Astrocyte of the hippocampus (primary cell): ENCODE measurements at places on chromosomes 2 and 18.
A peak's percentile ranks its signal among the peaks of the same experiment; 100 is the strongest.

DNA sequence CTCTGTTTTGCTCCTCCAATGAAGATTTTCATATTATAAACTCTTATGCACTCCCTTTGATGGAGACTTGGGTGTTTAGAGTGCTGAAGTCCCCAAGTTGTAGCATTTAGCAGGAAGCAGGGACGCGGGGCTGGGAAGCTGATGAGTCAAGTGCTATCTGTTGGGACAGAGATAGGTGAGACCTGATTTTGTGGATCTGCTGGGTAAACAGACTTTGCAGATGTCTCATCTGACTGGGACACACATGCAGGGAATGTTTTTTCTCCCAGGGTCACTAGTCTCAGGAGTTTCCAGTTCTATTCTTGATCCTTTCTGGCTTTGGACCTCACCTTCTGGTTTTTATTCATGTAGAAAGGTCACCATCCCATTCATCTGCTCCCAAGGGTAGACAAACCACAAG, 79.7 kb upstream of the ACAA2 start:
- no peak for DNase-seq

DNA sequence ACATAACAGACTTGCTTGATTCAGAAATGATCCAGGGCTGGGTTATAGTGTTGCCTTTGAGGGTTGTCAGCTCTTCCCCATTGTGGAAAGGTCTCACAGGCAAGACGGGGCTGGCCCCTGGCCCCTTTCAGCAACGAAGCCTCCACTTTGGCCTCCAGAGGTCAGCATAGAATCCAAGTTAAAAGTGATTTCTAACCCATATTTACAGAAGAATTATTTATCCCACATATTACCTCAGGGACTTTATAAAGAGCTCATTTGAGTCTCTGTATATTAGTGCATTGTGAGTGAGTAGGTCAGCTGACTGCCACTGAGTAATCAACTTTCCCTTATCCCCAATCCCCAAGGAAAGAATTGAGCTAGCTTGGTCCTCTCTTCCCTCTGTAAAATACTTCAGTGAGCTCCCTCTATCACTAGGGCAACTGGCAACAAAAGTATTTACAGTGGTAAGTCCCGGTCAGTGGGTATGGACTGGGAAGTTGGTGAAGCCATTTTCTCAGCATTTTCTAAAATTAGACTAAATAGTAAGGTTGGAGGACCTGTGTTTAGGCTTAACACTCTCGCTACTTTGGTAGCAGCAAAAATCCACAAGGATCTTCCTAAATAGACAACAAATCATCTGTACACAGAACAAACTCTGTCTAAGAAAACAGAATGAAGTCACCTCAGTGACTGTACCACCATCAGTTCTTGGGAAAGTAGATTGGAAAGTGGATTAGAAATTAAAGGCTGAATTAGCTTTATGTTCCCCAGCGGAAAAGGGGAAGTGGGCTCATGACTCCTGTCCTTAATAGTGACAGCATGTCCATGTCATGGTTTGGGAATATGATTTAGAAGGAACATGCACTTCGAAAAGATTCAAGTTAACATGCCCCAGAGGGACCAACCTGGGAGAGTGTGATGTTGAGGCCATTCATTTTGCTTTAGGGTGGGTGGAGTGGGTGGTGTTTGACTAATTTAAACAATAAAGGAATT, 171.0 kb upstream of the SIX3 start:
- no peak for DNase-seq

DNA sequence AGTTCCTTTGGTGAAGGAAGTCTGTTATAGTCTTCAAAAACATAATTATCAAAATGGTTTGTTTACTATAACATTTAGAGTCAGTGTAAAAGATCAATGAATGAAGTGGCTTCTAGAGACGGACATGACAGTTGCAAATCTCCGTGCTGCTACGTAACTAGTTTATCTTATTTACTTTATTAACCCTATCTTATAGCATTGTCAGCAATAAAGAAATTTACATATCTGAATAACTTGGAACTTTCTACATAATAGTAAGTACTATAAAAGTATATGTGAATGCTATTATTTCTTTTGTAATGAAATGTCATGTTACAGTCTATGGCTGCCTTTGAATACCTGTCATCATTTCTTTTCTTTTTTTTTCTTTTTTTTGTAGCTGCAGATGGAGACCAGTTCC, 246.8 kb downstream of the PTH2R start:
- DNase-seq, result no peak

DNA sequence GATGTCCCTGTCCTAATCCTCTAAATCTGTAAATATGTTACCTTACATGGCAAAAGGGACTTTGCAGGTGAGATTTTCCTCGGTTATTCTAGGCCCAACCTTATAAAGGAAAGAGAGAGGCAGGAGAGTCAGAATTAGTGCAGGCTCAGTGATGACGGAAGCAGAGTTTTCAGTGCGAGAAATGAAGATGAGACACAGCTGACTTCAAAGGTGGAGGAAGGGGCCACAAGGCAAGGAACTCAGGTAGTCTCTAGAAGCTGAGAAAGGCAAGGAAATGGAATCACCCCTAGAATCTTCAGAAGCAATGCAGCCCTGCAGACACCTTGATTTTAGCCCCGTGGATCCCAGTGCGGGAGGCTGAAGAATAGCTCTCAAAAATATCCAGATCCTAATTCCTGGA, 7.2 kb upstream of the LCLAT1 start:
- no peak for DNase-seq

DNA sequence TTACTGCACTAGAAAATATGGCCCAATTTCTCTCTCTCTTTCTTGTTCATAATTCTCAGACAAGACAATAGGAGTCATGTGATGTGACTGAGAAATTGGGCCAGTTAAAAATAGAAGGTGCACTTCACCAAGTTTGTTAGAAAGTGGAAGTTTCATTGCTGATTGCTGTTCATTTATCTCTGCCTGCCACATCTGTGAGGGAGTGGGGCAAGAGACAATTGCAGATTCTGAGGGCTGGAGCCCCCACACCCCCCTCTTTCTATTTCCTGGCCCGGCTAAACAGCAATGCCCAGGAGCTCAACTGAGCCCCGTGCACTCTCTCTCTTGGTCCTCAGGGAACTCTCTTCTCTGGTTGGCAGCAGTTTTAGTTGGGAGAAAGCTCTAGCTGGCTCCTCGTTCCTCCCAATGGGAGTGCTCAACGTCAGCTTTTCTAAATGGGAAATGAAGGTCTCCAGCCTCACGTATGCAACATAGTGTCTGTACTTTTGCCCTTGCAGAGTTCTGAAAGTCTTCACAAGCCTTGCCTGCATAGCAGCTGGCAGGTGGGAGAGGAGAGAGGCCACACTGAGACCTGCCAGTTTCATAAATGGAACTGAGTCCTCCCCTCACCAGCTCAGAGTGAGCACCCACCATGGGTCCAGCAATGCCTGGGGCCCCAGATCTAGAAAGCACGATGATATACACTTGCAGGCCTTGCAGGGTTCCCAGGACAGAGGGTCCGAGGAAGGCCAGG, 115.7 kb downstream of the MYCN start:
- DNase-seq, result no peak

DNA sequence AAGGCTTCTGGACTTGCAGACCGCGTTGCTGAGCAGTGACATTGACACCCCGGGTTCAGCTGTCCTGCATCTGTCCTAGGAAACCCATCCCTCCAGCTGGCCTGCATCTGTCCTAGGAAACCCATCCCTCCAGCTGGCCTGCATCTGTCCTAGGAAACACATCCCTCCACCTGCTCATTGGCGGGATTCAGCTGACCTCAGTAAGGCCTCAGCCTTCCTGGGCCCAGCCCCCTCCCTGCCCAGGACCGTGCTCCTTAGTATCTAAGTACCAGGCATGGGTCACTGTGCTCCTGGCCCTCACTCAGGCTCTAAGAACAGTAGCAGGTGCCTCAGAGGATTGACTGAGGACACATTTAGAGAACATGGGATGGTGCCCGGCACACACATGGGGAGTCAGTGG, 1.2 kb downstream of the MLPH start:
- no peak for DNase-seq

GRCh38 chr2:206160125-206160806, 571 bp downstream of the EEF1B2 start:
- DNase-seq, result peak; percentile 69

DNA sequence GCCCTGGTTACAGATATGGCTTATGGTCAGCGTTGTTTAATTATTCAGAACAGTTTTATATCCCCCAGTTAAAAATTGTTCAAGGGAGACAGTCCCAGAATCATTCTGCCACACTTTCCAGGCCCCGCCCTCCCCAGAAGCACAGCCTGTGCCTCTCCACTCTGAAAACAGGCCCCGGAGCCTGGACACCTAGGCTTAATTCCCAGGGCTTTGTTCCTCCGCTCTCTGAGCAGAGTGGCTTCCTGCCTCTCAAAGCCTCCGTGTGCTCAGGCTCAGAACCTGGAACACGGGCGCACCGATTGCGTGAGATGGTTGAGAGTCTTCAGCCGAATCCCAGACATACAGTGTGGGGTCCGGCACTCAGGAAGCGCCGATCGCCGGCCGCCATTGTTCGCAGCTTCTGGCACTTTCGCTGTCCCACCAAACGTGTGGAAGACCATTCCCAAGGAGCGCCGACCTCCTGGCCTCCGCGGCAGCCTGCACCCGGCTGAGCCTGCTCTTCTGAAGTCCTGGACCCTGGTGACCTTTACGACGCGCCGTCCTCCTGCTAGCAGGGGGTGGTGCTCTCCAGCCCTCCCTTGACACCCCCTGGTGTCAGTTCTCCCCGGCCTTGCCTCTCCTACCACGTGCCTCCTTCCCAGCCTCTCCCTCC, 45.6 kb downstream of the TWIST2 start:
- no peak for DNase-seq

DNA sequence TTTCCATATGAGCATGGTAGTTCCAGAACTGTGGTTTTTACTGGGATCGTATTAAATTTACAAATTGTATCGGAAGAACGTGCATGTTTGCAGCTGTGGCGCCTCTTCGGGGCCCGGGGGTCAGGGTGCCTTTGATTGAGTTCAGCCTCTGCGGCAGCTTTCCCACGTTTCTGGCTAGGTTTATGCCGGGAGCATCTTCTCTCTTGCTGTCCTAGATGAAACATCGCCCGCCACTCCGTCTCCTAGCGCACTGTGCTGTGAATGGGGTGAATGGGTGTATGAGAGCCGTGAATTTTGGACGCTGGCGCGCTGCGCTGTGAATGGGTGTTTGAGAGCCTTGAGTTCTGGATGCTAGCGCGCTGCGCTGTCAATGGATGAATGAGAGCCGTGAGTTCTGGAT, 12.3 kb downstream of the PDCD1 start:
- DNase-seq, result no peak

DNA sequence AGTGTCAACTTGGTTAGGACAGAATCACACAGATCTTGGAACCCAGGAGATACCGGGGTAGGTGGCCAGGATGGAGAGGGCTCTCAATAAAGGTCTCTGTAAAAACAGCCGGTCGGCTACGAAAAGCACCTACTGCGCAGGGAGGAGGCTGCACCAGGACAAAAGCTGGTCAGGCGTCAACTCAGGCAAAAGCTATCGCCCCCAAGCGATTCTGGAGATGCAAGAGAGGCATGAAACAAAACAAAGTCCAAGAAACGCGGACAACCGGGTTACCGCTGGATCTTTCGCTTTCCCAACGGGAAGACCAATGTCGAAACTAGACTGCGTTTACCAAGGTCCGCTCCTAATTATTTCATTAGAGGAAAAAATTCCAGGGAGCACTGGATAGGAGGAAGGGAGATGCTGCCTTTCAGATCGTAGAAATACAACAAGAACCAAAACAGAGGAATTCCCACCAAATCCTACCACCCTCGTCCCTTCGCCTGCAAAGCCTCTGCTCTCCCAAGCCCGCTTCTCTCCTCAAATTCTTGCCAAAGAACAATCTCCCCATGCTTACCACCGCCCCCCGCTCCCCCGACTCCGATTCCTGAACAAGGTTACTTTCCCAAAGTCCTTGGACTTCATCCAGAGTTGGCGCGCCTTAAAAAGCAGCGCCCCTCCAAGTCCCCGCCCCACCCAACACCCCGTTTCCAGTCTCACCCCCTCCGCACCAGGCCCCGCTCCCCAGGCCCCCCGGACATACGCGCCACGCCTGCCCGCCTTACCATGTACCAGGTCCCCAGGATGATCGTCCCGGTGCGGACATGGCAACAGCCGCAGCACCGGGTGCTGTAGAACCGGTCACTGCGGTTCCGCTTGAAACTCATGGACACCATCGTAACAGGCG, 539 bp downstream of the LAPTM4A start:
- DNase-seq, result peak; percentile 78

GRCh38 chr2:105344704-105345345, 7.5 kb downstream of the C2orf49 start:
- DNase-seq, result peak; percentile 66

GRCh38 chr18:394987-395362, 105.5 kb downstream of the COLEC12 start:
- DNase-seq, result peak; percentile 84

DNA sequence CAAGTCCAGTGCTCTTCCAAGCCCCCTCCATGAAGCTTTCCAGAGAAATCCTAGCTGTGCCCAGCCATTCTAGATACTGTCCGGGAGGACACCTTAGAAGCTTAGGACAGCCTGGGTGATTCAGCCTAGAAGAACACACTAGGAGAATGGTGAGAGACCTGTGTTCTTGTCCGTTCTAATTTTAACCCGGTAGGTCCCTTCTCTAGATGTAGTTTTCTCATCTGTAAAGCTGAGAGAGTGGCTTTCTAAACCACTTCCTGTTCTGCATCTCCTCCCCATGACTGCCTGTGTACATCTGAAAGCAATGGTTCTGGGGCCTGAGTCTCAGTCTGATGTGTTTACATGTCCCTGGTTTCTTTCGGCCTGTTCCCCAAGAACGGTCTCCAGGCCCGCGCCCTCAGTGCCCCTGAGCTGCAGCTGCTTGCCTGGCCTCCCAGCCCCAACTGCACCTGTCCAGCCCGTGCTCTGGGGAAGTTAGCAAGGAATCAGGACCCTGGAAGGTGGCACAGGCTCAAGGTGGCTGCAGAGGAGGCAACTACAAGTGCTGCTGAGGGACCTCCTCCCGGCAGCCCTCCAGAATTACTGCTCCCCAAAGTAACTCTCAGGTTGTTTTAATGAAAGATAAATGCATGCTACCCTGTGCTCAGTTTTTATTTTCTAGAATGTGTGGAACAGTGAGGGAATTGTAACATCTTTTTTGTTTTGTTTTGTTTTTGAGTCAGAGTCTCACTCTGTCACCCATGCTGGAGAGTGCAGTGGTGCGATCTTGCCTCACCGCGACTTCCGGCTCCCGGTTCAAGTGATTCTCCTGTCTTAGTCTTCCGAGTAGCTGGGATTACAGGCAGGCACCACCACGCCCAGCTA, 105.9 kb downstream of the LBH start:
- no peak for DNase-seq

DNA sequence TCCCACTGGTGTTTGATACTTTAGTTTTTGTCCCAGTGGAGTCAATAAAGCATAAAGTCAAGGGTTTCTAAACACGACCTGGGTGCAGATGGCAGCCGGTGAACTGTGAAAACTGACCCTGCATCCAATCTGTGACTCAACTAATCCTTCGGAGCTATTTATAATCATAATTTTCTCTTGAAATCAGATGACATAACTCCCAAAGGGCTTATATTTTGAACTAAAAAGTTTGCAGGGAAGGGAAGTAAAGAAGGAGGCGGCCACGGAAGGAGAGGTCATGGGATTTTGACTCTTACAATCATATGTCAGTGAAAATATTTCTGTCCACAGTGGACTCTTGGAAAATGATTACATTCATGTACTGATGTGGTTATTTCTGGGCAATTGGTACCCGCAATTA, 178.5 kb downstream of the PDE1A start:
- no peak for DNase-seq
